Activated gamma-delta T cell treated with Interleukin-2 at 50 U/mL for 16 hours (primary cell): ENCODE measurements at places on chromosomes 16 and 17.

- no peak for DNase-seq
These were observed 1.1 kb upstream of the HS3ST4 start for GRCh38 chr16:25690552-25691143.

DNA sequence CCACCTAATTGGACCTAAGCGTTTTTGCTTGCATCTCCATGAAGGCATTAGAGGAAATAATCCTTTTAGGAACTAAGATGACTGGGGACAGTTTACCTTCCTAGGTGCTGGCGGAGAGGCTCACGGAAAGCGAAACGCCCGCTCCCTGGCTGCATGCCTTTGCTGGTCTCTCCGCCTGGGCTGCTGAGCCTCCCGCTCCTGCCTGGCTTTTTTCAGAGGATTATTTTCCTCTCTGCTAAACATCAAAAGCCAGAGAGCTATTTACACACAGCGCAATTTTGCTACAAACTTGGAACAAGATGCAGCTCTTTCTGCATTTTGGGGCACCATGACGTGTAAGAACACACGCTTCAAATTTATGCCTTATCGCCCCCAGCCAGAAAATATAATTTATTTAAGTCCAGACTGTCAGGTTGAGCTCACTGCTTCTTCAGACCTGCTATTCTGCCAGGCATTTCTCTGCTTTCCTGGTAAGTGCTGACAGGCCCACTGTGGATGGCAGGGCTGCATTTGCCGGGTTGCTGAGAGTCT lies 124.4 kb downstream of the SPACA3 start:
- no peak for DNase-seq

GRCh38 chr17:48100591-48101011 lies 677 bp downstream of the CBX1 start:
- no peak for DNase-seq

DNA sequence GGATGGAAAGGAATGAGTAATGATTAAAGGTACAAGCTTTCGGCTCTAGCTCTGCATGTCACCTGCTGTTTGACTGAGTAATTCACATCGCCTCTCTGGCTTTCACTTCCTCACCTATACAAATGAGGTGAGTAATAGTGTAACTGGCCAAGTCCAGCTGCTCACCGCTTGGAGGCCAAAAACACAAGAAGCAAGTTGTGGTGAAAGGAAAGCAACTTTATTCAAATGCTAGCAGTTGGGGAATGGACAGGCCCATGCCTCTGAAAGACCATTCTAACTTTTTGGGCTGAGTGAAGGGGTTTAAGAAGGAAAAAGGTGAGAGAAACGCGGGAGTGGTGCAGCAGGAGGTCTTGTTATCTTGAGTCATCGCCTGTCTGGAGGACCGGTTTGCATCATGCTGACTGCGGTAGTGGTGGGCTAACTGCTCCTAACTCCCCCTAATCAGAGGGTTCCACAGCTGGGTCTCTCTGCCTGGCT lies 45.7 kb upstream of the CSNK2A2 start:
- no peak for DNase-seq

GRCh38 chr16:29712809-29713208 lies 33.0 kb downstream of the C16orf54 start:
- DNase-seq: no peak

DNA sequence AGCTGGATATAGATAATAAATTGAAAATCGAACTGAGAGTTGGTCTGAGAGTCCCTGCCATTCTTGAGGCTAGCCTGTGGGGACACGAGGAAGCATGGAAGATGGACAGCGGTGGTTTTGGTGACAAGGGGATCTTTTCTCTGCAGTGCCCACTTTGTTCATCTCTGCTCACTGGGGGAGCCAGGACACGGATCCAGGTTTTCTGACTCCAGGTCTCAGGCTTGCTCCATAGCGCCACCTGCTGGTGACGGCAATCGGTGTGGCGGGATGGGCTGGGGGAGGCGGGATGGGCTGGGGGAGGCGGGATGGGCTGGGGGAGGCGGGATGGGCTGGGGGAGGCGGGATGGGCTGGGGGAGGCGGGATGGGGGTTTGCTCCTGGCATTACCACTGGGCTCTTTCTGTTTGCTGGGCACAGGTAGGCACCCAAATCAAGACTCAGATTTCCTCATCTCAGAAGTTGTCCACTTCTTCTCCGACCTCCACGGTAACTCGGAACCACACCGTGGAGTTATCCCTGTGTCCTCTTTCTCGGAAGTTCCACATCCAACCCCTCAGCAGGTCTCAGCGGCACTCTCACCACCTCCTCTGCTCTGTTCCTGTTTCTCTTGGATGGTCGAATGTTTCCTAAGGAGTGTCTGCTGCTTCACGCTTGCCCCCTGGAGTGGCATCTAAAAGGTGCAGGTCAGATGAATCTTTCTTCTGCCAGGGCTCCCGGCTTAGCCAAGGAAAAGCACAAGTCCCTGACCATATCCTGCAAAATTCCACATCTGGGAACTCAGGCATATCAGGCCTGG lies 142.4 kb downstream of the CYLD start:
- DNase-seq: no peak

DNA sequence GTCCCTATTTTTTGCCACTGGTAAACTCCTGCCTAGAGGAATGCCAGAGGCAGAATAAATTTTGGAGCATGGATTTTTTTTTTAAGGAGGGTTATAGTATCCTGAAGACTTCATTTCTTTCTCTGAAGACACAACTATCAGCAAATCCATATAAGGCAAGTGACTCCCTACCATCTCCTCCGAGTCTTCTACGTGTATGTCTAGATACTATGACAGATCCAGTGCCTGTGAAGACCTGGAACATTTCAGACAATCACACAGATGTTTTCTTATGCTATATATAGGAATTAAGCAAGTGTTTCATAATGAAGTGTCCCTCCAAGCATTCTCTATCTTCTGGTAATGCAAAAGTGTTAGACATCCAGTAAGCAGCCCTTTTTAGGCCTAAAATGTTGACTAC lies 255.5 kb upstream of the TBX2 start:
- no peak for DNase-seq

DNA sequence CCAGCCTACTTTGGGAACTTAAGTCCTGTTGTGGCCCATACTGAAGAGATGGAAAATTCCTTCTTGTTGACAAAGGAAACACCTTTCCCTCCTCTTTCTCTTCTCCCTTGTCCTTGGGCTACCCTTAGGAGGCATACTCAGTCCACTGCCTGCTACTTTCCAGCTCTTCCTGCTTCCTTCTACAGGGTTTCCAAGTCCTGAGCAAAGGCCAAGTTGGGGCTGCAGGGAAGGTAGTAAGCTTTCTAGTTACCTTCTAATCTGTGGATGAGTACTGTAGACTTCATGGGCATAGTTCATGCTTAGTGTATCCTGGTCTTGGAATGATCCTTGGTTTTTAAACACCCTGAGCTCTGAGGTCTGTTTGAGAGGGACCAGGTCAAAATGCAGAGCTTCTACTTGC lies 299.2 kb upstream of the MAF start:
- no peak for DNase-seq

DNA sequence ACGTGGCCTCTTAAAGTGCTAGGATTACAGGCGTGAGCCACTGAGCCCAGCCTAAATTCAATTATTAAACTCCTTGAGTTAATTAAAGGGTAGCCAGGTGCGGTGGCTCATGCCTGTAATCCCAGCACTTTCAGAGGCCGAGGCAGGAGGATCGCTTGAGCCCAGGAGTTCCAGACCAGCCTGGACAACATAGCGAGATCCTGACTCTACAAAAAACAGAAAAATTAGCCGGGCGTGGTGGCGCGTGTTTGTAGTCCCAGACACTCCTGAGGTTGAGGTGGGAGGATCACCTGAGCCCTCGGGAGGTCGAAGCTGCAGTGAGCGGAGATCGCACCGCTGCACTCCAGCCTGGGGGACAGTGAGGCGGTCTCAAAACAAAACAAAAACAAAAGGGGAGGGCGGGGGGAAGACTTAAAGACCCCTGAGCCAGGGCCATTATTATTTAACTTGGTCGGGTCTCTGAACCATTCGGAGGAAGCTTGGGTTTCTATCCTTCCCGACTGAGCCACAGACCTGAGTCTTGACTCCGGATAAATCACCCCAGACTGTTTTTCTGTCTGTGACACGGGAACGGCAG lies 19.5 kb downstream of the BCL7C start:
- DNase-seq: no peak

- no peak for DNase-seq
These were observed 67.3 kb upstream of the PLCG2 start for GRCh38 chr16:81711657-81712319.

GRCh38 chr17:7850701-7851437 lies 4.0 kb upstream of the TMEM88 start:
- no peak for DNase-seq

DNA sequence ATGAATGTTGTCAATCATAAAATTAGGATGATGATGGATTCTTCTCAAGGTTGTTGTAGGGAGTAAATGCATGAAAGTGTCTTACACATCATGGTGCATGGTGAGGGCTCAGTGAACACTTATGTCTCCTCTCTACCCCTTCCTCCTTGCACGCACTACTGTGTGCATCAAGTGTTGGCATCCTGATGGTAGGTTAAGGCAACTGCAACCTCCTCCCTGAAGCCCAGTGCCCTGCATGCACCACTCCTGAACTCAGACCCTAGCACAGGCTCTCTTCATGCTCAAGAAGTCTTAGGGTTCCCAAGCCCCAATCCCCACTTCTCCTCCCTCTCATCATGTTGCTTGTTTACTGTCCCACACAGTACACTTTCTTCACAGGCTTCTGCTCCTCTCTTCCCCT lies 105.8 kb upstream of the DNAH9 start:
- no peak for DNase-seq

- peak; percentile 76 for DNase-seq
These were observed 164.4 kb upstream of the GSE1 start for GRCh38 chr16:85448557-85449190.

- DNase-seq: no peak
These were observed 50.8 kb downstream of the TBC1D26 start for GRCh38 chr17:15782866-15783265.

DNA sequence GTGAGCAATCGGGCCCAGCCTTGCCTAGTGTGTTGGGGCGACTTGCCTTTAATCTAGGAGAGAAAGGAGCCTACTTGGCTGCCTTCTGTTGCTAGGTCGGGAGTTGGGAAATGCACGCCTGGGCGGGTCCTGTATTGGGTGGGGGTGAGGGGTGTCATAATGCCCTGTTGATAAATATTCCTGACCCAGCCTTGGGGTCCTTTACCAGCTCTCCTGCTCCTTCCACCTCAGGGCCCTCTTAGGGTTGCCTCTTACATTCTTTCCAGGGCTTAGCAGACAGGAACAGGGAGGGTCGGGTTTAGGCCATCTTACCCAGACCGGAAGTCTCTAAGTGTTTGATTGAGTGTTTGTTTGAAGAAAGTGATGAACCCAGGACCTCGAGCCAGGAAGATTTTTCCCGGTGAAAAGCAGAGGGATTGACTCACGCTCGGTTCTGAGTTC lies 112.9 kb downstream of the SEC14L1 start:
- DNase-seq: no peak

- DNase-seq: no peak
These were observed 73.2 kb upstream of the MRTFB start for GRCh38 chr16:13997933-13998332.

DNA sequence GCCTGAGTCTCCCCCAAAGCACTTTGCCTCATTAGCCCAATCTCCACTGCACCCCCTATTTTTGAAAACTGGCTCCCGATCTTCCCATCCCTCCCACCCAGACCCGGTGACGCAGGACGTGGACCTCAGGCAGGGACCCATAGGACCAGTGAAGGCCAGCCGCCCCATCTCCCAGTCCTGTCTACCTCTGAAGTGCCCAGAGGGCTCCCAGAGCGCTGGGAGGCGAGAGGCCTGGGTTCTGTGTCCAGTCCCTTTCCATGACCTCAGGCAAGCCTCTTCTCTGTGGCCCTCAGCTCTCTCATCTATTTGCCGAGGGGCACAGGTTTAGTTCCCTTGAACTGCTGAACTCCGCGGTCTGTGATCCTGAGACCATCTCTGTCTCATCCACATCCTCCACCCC lies 714 bp downstream of the TNS4 start:
- DNase-seq: no peak

DNA sequence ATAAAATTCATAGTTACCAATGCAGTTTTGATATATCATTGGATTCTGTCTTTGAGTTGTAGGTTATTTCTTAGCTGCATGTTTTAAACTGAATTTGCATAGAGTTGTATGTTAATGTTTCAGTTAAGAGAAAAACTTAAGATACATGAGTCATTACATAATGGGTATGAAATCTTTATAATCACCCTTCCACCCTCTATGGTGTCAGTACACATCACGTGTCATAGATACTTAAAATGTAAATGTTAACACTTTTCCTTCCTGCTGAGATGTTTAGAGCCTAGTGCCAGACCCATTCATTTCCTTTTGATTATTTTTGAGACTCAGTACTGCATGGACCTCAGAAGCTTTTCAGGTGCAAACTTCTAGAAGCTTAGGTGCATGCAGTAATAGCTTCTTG lies 20.5 kb downstream of the ZNF207 start:
- DNase-seq: no peak

DNA sequence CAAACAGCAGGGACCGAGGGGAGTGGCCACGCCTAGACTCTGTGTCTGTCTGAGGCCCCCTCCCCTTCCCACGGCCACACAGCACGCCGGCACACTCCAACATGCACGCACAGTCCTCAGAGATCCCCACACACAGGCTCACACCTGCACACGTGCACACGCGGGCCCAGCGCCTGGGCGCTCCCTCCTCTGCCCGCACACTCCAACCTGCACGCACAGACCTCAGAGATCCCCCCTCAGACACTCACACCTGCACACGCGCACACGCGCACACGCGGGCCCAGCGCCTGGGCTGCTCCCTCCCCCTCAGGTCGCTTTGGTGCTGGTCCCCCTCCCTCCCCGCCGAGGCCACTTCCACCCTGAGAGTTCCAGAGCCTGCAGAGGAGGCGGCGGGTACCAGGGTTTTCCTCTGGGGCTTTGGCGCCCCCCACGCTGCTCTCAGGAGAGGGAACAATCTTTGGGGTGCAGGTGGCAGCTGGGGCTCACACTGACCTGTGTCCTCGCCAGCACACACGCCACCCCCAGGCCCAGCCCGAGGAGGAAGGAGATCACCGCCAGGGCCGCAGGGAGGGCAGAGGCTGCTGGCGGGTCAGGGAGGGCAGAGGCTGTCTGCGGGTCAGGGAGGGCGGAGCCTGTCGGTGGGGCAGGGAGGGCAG lies 1.6 kb downstream of the CD7 start:
- peak; percentile 59 for DNase-seq

GRCh38 chr17:17264430-17264829 lies 16.6 kb downstream of the COPS3 start:
- DNase-seq: no peak

DNA sequence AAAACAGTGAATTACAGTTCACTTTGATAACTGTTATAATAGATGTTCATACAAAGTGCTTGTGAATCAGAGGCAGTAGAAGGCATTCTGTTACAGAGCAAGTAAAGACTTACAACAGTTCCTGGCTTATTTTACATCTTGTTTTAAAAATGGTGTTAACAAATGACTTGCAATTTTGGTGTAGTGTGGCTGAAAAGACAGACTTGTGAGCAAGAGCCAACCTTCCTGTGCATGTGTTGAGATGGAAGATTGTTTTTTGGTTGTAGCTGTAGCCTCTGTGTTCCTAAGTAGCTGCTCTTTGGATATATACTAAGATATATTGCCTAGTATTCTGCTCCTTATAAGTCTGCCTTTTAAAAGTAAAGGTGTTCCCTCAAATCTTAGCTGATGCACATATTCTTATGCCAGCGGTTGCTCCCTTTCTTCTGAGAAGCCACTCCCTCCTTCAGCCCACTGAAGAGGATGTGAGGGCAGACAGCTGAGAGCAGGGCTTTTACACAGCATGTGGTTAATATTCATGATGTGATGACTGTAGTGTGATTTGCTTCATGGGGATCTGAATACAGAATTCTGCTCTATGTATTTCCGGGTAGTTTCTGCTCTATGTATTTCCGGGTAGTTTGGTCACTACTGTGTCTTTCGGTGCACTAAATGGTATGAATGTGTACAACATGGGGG lies 182.3 kb downstream of the PHKB start:
- DNase-seq: no peak
